ENCODE measurements at places on chromosomes 1 and 21.
A peak's percentile ranks its signal among the peaks of the same experiment; 100 is the strongest.

DNA sequence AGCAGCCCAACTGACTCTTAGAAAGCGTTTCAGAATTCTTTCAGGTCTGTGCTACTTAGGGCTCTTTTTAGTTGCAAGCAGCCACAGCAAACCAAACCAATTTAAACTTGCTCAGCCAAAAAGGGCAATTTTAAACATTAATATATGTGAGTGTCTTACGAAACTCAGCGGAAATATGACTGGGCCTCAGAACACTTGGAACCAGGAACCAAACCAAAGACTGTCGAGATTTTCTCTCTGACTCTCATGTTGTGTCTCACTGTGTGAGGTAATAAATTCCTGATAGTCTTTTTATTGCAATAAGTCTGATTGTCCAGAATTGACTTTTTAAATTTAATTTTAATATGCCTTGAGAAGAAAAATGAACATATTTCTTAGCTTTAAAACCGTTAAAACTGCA is 122.3 kb downstream of the SYF2 start:
- peaks cover 6% of the 10 kb centered on the region for H3K27me3 ChIP-seq
- no peaks in the 10 kb centered on the region for H3K4me1 ChIP-seq
- H3K4me3 ChIP-seq, result no peak overlapping the region
- H3K36me3 ChIP-seq, result no peaks in the 10 kb centered on the region
- no peak for DNase-seq

GRCh38 chr1:29122682-29123052 is 1.0 kb downstream of the TMEM200B start:
- peak overlapping the region; percentile 94 for H3K27ac ChIP-seq
- peaks cover 53% of the 10 kb centered on the region for H3K27me3 ChIP-seq
- DNase-seq, result peak; percentile 55
- H3K4me1 ChIP-seq, result peaks cover 36% of the 10 kb centered on the region
- no peaks in the 10 kb centered on the region for H3K36me3 ChIP-seq
- peak overlapping the region; percentile 46 for H3K4me3 ChIP-seq

DNA sequence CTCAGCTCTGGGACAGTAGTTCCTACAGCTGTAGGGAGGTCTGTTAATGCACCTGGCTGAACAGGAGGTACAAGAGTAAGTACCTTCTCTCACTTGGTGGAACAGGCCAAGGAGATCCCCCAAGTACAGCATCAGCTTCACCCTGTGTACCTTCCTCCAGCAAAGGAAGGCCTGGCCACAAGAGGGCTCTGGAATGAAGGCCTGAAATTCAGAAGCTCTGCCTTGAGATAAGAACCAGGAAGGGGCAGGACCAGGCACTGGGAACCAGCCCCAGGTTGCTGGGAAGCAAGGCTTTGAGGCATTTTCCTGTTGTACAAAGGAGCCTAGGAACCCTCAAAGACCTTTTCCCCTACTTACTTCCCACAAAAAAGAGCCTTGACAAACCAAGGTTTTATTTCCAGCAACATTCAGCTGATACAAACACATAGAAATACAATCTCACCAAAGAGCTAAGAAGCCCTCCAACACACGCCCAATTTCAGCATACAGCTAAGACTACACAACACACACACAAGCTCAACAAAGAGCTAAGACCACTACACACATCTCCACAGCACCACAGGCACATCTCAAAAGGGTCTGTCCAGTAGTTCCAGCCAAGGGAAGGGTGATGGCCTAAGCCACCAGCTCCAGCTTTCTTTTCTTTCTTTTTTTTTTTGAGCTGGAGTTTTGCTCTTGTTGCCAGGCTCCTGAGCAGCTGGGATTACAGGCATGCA is 23.5 kb downstream of the F11R start:
- H3K27ac ChIP-seq, result peak overlapping the region; percentile 75
- H3K36me3 ChIP-seq, result peaks cover 22% of the 10 kb centered on the region
- DNase-seq, result peak; percentile 77
- no peaks in the 10 kb centered on the region for H3K4me1 ChIP-seq
- H3K27me3 ChIP-seq, result no peaks in the 10 kb centered on the region

GRCh38 chr1:18926315-18927081 is 24.1 kb upstream of the ALDH4A1 start:
- no peaks in the 10 kb centered on the region for H3K36me3 ChIP-seq
- no peak overlapping the region for H3K4me3 ChIP-seq
- peak; percentile 70 for DNase-seq

- H3K27me3 ChIP-seq, result no peaks in the 10 kb centered on the region
- no peak for DNase-seq
These were observed 63.7 kb downstream of the HLCS start for GRCh38 chr21:36902793-36903192.

GRCh38 chr1:90558754-90559378 is 158.2 kb downstream of the BARHL2 start:
- H3K27ac ChIP-seq, result no peak overlapping the region
- no peaks in the 10 kb centered on the region for H3K4me1 ChIP-seq
- H3K36me3 ChIP-seq, result no peaks in the 10 kb centered on the region
- H3K4me3 ChIP-seq, result no peak overlapping the region

- no peak overlapping the region for H3K27ac ChIP-seq
- H3K27me3 ChIP-seq, result no peaks in the 10 kb centered on the region
- no peak for DNase-seq
These were observed 32.5 kb downstream of the SLC22A15 start for GRCh38 chr1:116008656-116009390.

Data from transverse colon (tissue), 4 donors.